ENCODE measurements at places on chromosomes 3 and 15.
A peak's percentile ranks its signal among the peaks of the same experiment; 100 is the strongest.

- no peak for DNase-seq
Measured at GRCh38 chr15:74613089-74613952, 2.3 kb upstream of the CLK3 start.

DNA sequence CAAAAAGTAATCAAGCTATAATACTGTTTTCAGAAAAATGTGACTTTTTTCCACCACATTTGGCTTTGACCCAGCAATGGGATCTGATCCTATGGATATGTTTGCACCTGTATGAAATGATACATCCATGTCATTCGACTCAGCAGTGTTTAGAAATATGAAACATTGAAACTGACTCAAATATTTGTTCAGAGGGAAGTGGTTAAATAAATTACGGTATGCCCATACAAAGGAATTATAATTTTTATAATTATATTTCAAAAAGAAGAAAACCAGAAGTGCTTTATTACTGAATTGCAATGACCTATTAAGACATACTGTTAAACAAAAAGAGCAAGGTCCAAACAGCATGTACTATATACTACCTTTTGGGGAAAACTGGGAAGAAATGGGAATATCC lies 546.5 kb downstream of the MAGI1 start:
- DNase-seq, result no peak

GRCh38 chr15:101239724-101240136 lies 12.1 kb downstream of the CHSY1 start:
- DNase-seq, result peak; percentile 43

GRCh38 chr15:89361451-89362202 lies 27.0 kb upstream of the POLG start:
- peak; percentile 75 for DNase-seq

GRCh38 chr3:63450023-63450422 lies 171.9 kb downstream of the SYNPR start:
- DNase-seq, result no peak

DNA sequence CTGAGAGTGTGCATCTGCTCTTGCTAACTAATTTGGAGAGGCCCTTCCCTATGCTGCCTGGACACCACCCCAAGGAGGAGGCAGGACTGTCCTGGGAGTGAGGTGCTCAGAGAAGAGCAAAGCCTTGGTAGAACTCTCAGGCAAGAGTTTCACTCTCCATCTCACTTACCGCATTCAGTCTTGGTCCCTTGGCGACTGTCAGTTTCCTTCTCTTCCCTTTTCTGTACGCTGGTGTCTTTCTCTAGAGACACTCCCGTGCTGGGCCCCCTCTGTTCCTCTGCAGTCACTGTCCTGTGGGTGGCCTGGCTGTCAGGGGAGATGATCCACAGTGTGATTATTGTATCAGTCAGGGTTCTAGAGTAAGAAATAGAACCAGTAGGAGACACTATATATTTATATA lies 44.0 kb downstream of the IDH2 start:
- peak; percentile 73 for DNase-seq

GRCh38 chr3:175620532-175620931 lies 761.4 kb downstream of the NAALADL2 start:
- no peak for DNase-seq

- peak; percentile 6 for DNase-seq
Measured at GRCh38 chr3:34956511-34956910, 682.8 kb upstream of the ARPP21 start.

GRCh38 chr3:128319107-128319506 lies 147.6 kb downstream of the DNAJB8 start:
- no peak for DNase-seq

- peak; percentile 82 for DNase-seq
Measured at GRCh38 chr3:98812851-98813374, 49.8 kb downstream of the ST3GAL6 start.
